ENCODE measurements at places on chromosomes 2 and 18.

GRCh38 chr18:14100503-14101286, 31.5 kb downstream of the ZNF519 start:
- no peak for DNase-seq

DNA sequence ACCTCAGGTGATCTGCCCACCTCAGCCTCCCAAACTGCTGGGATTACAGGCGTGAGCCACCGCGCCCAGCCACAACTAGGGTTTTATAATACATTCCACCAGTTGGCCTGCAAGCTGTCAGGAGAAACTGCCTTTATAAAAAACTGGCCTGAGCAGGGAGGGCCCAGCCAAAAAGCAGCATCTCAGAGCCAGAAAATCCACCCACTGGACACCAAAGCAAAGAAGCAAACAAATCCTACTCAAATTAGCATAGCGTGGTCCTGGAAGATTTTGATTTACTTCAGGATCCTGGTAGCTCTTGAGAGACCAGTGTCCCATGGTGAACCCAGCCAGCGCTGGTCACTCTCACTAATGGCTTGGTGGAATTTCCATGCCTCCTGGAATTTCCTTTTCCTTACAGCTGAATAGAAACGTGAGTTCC, 60.0 kb upstream of the PXDN start:
- DNase-seq = no peak

DNA sequence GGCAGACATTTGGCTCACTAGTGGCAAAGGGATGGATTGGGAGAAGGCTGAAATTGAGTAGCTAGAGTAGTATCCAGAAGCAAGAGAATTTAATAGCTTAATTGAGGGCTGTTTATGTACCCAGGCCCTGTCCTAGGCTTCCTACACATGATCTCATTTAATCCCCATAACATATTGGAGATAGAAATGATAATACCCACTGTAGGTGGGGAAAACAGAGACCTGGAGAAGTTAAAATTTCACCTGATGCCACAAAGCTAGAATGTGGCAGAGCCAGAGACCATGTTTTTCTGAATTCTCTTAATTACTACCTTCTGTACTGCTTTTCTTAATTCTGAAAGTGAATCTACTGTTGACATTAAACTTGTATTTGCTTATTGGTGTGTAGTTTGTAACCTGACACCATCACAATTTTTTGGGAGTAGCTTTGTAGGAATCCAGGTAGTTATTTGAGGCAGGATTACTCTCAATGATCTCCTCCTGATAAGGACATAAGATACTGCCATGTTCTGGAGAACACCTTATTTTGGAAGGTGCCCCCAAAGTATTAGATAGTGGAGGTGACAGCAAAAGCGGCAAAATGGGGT, 42.2 kb downstream of the RAB10 start:
- no peak for DNase-seq

GRCh38 chr2:35963357-35963756, 392.2 kb upstream of the CRIM1 start:
- no peak for DNase-seq

DNA sequence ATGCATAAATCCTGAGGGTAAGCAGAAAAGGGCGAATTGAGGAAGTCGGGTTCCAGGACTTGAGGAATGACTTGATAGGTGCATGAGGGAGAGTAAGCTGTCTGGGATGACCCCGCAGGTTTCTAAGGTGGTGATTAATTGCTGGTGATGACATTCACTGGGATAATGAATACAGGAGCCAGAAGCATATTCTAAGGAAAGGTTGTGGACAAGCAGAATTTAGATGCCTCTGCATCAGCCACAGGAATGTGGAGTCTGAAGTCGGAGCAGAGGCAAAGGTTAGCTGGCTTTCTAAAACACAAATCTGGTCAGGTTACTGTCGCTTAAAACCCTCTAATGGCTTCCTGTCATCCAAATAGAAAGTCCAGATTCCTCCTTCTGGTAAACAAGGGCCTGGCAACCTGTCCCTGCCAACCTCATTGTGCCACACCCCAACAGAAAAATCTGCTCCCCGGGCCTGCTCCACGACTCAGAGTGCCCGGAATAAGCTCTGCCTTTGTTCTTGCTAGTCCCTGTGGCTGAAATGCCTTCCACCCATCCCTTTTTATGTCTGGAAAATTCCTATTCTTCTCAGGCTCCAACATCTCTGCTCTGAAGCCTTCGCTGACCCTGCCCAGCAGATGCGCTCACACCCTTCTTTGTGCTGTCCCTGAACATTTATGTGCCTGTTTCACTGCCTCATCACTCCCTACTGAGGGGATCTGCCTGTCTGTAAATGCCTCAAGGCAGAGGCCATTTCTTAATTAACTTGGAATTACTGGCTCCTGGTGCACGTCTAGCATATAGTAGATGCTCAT, 11.3 kb upstream of the TMEM214 start:
- peak; percentile 56 for DNase-seq

GRCh38 chr2:236794176-236794957, 224.7 kb downstream of the ACKR3 start:
- no peak for DNase-seq

- DNase-seq = no peak
Observed at GRCh38 chr2:25187729-25188350, 19.5 kb upstream of the POMC start.

Data from A172 (cell line).